Hematopoietic multipotent progenitor cell treated with erythropoietin and hydrocortisone succinate and interleukin-3 and kit ligand, for 6 days (in vitro differentiated cells): ENCODE measurements at places on chromosomes 7 and 10.

- DNase-seq: no peak
These were observed 43.0 kb upstream of the MACC1 start for GRCh38 chr7:20260223-20260622.

GRCh38 chr10:117239721-117240620 lies 943 bp upstream of the SLC18A2 start:
- DNase-seq: no peak

- DNase-seq: no peak
These were observed 588.6 kb upstream of the FOXK1 start for GRCh38 chr7:4093483-4093882.

GRCh38 chr10:94357193-94357592 lies 5.5 kb downstream of the NOC3L start:
- DNase-seq: no peak

DNA sequence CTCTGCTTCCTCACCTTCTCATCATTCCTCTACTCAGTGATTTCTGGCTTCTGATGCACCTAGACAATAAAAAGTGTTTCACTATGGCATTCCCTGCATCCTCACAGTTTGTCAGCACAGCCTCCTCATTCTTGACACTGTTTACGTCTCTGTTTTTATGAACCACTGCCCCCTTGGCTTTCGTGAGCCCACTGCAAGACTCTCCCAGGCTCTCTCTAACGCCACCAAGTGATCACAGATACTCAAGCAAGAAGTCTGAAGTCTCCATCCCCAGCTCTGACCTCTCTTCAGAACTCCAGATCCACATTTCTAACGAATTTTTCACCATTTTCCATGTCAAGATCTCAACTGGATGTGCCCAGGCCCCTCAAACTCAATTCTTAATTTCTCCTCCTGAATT lies 8.9 kb downstream of the SLC16A9 start:
- no peak for DNase-seq

DNA sequence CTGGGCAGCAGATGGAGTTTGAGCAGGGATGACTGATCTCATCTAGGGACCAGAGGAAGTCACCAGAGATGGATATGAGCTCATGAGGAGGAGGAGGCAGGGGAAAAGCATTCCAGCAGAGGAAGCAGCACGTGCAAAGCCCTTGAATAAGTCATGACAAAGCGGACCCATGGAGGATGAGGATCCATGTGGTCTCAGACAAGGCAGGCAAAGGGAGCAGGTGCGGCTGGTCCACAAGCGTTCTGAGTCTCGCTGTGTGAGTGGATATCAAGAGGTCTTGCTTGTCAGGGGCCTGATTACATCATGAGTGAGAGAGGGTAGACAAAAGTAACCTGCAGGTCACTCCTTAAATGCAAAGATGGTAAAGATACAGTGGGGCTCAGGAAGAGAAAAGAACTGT lies 307.6 kb downstream of the GRID1 start:
- DNase-seq: no peak

- DNase-seq: no peak
These were observed 622.2 kb downstream of the GALNT17 start for GRCh38 chr7:71753956-71754664.

DNA sequence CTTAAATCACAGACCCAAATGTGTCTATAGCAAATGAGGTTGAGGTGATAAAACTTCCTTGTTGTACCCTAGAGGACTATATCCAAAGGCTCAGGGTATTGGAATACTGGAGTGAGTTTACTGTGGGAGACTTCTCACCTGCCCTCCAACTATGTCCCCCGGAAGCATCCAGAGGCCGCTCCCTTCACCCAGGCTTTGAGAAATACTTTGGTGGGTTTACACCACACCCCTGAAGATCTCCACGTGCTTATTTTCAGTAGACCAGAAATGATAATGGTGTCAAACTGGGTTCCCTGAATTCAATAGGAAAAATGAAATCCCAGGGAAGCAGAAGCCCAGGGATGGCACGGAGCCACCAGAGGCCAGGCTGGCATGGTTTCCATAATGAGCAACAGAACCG lies 31.3 kb upstream of the NANOS1 start:
- DNase-seq: no peak

DNA sequence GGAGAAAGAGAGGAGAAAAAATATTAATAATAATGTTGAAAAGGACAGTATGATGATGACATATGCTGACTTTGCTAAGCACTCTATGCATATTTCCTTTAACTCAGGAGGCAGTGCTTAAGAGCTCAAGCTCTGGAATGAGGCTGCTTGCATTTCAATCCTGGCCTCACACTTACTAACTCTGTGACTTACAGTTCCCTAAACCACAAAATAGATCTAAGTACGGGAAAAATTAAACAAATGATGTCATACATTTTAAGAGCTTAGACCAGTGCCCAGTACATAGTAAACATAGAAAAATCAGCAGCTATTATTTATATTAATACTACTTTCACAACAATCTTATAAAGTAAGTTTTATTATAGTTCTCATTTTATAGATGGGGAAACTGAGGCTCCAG lies 61.3 kb downstream of the GFRA1 start:
- DNase-seq: no peak

DNA sequence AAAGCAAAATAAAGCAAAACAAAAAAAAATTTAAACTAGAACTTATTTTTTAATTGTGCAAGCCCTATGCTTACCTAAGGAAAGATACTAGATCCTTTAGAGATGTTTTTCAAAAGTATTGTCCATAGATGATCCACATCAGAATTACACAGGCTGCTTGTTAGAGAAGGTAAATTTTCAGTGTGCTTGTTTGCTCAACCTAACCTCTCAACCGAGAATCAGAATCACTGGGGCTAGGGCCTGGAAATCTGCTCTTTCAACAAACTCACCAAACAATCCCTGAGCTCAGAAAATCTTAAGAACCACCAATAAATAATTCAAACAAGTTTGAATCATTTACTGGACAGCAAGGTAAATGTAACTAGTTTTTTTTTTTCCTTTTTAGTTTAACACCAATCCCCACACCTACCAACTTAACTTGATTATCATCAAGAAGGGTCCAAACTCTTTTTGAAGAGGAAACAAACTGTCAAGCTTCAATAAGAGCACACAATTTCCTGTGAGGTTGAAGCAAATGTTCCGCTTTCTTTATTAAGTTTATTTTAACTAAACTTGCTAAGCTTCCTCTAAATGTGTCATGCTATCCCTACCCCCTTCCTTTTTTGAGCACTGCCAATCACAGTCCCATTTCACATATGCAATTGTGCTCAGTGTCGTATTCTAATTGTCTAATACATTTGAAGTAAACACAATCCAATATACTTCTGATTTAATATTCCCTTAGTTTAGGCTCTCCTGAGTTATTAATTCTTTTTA lies 7.4 kb upstream of the TSPAN33 start:
- peak; percentile 36 for DNase-seq

- DNase-seq: no peak
These were observed 130.6 kb downstream of the TCERG1L start for GRCh38 chr10:131180740-131181415.
